ENCODE measurements at places on chromosomes 2 and 18.

DNA sequence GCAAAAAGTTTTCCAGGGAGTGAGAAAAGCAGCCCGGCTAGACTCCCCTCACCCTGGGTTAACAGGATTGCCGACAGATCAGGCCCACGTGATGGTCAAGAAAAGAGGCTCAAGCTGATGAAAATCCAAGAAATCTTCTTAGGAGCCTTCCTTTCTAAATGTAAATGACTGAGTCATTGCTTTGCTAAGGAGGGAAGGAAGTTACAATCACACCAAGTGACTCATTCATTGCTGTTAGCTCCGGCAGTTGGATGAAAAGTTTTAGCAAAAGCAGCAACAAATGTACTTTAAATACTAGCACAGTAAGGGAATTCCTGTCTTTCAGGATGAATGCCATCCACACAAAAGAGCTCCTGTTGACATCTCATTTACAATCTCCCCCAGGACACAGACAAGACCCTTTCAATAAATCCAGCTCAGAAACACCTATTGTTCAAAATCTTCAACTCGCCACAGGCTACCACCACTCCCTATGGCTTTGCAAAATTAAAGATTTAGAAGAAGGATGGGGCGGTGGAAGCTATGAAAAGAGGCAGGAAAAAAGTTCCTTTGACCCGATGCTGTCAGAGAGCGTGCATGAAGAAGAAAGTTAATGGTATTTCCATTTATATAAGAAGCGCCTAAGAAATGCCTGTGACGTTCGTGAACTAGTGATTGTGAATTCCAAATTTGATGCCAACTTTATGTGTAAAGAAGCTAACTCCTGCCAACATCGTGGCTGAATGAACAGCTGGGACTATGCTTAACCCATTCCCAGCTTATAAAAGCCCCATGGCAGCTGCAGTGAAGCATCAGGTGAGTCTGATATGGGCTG, 153.7 kb downstream of the TGIF1 start:
- DNase-seq, result peak; percentile 43

GRCh38 chr18:5449858-5450509, 93.8 kb downstream of the EPB41L3 start:
- DNase-seq, result no peak

DNA sequence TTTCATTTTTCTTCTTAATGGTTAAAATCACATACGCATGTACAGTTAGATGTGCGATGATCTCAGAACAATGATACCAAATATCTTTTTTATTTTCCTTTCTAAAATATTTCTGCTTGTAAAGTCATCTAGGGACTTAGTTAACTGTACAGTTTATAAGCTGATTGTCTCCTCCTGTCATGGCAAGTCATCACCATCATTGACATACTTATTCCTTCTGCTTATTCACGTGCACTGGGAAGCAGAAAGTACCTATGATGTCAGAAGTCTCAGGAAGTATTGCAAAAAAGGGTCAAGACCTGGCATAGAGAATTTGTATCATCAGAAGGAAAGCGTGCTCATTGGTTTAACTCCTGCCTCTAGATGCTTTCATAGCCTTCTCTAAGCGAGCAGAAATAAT, 154.2 kb downstream of the DSC3 start:
- no peak for DNase-seq

GRCh38 chr2:120508567-120509041, 162.7 kb downstream of the INHBB start:
- DNase-seq, result no peak

DNA sequence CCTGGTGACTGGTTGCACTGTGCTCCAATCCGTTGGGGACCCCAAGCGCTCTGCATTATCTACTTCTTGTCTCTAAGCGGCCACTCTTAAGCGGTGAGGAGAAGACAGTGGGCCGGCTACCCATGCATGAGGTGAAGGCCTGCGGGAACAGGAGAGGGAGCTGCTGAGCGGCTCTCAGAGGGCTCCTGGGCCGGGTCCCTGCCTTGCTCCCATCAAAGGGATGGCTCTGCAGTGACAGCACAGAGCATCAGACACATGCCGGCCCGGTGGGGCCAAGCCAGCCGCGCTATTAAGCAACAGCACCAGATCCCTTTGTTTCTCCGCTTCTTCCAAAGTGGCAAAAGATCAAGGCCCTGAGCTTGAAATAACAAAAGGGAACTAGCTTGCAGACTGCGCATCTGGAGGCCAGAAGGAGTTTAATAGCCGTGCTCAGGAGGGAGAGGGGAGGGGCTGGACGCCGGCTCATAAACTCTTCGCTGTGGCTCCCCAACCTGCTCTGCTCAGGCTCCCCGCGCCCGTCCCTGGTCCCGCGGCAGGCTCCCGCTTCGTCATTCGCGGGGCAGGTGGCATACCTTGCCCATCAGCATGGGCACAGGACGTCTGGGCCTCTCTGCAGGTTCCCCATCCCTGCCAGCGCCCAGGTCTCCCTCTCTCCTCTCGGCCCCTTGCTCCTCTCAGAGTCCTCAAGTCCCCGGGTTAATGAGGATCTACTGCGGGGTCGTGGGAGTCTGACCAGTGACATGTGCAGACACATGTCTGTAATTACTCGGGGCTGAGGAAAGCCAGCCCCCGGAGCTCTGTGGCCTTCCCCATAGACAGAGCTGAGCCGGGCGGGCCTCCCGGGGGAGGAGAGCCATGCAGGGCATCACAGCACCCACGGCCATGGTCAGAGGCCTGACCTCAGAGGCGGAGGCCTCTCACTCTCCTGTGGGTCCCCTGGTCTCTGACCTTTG, 96.7 kb downstream of the ASB1 start:
- no peak for DNase-seq

DNA sequence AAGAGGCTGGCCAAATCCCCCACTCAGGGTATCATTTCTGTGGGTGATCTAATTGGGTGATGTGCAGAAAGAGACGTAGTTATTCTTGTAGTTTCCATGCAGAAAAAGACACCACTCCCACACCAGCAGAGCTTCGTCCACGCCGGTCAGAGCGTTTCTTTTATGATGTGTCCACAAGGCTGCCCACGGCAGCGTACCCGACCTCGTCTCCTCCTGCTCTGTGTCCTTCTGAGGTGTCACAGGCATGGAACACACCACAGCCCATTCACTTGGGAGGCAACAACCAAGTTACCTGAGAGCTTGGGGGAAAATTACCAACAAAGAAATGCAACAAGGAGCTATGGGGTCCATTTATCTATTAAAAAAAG, 131.3 kb downstream of the PXDN start:
- DNase-seq, result no peak

DNA sequence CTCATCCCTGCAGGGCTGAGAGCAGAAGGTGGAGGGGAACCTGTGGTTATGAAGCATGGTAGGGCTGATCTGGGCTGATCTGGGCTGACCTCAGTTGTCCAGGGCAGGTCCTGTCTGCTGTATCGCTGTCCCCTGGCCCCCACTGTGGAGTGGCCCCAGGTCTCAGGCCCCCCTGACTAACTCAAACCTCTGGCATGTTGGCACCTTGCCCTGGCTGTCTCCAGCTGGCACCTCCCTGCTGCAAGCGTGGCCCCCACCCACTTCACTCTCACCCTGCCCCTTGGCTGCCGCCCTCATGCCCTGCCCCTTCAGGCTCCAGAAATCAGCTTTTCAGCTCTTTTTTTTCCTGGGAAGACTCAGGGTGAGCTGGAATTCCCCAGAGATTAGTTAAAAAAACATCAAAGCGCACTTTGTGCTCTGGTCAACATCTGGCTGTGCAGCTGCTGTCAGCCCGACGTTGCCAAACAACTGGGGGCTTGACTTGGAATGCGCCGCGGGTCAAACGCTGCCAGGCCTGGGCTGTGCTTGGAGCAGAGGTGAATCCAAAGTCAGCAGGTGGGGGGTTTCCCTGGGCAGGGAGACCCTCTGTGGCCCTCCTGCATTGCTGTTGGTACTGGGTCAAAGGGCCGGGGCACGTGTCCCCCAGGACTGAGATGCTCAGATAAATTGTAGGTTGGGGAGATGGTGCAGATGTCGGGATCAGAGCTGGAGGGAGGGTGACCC, 173.8 kb upstream of the HDAC4 start:
- no peak for DNase-seq

- no peak for DNase-seq
Observed at GRCh38 chr2:39506215-39506614, 69.1 kb upstream of the MAP4K3 start.

Data from OCI-LY7 (cell line).